ENCODE measurements at places on chromosomes 6 and 20.

DNA sequence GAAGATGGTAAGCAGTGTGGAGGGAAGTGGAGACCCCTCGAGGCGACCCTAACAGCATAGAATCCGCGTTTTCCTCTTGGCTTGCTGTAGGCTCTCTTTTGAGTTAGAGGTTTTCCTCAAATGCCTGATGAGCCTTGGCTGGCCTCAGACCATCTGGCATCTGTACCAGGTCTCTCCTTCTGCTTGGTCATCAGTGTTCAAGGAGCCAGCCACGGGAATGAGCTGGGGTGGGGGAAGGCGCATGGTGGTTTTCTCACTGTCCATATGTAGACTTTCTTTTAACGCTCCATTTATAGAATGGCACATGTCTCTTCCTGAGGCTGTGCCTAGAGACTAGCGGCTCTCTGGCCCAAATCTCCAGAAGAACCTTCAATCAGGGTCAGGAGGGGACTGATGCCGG lies 8.1 kb upstream of the GUCA1A start:
- no peak for DNase-seq

DNA sequence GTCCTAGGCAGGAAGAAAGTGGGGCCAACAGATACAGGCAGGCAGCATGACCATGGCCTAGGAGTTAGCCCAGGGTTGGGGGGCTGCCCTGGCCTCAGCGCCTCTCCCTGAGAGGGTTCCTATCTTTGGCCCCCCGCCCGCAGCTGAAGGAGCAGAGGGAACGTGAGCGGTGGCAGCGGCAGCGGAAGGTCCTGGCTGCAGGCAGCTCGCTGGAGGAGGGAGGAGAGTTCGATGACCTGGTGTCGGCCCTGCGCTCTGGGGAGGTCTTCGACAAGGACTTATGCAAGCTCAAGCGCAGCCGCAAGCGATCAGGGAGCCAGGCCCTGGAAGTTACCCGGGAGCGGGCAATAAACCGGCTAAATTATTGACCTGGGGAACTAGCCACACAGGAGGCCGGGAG lies 32.6 kb downstream of the MOCS1 start:
- DNase-seq = no peak

- no peak for DNase-seq
Observed at GRCh38 chr6:148037496-148037895, 305.1 kb upstream of the SASH1 start.

- no peak for DNase-seq
Observed at GRCh38 chr20:46559685-46560440, 9.4 kb upstream of the OCSTAMP start.

DNA sequence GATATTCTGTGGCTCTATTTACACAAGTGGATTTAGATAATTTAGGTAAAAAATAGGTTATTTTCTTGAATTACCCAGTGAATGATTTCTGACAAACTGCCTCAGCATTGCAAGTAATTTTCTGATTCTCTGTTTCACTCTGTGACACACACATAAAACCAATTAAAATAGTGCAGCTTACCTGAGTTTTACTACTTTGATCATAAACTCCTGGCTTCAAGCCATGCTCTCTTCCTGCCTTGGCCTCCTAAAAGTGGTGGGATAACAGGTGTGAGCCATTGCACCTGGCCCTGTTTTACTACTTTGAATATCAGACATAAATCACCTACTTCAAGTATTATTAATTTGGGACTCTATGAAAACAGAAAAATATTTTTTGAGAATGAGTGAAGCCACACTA lies 462.9 kb downstream of the ADGRB3 start:
- no peak for DNase-seq

GRCh38 chr6:34494973-34495372 lies 29.1 kb downstream of the PACSIN1 start:
- DNase-seq = no peak

DNA sequence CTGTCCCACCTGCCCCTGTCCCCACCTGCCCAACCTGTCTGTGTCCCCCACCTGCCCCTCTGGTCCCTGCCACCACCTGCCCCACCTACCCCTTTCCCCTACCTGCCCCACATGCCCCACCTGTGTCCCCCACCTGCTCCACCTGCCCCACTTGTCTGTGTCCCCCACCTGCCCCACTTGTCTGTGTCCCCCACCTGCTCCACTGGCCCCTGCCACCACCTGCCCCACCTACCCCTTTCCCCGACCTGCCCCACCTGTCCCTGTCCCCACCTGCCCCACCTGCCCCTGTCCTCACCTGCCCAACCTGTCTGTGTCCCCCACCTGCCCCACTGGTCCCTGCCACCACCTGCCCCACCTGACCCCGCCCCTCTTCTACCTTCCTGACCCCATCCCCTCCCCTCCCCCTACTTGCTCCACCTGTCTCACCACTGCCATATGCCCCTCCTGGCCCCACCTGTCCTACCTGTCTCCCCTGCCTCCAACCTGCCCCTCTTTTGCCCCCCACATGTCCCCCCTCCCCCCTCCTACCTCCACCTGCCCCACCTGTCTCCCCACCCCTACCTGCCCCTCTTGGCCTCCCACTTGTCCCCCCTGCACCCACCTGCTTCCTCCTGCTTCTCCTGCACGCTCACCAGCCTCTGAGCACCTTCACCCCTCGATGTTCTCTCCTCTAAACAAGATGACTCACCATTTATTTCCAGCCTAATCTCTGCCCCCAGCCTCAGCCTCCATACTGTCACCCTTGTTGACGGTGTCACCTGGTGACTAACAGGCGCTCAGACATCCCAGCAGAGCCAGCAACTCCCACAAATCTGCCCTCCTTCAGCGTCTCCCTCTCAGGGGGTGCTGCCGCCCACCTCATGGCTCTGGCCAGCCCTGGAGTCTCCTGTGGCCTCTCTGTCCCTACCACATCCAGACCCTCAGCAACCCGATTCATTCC lies 5.6 kb upstream of the MYT1 start:
- DNase-seq = no peak

DNA sequence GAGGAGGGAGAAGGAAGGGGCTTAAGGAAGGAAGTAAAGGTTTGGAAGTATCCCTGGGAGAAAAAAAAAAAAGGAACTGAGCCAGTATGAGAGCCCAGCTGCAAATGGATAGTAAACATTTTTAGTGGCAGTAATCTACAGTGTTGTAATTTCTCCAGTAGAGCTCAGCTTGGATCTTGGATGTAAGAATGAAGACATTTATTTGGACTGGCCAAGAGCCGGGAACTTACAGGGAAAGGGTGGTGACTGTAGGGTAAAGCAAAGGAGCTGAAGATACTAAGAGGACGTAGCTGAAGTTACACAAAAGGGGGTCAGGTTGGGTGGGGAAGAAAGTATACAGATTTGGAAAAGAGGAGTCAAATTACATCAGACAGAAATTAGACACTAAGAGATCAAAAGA lies 13.5 kb downstream of the EEF1E1 start:
- no peak for DNase-seq

GRCh38 chr6:8644306-8644705 lies 209.0 kb upstream of the SLC35B3 start:
- no peak for DNase-seq

DNA sequence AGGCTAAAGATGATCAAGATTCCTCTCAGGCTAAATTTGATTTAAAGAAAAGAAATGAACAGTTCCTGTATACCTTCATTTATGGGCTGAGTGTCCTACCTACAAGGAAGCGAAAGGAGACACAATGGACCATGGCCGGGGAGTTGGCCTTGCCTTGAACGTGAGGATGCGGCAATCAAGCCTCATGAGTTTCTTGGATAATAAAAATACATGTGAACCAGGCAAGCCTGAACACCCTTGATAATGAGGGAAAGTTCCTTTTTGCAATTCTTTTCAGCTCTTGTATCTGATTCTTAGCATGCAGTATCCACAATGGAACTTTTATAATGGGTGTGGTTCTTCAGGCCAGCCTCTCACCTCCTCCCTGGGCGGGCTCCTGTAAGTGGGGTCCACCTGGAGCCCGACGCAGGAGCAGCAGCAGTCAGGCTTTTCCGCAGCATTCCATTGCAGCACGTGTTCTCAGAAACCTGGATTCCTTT lies 83.8 kb downstream of the RNASET2 start:
- DNase-seq = no peak

GRCh38 chr6:98525860-98526259 lies 308.5 kb upstream of the POU3F2 start:
- DNase-seq = no peak

- DNase-seq = no peak
Observed at GRCh38 chr20:50730765-50731054, 670 bp upstream of the PARD6B start.

- no peak for DNase-seq
Observed at GRCh38 chr6:29831776-29832175, 4.2 kb downstream of the HLA-G start.

DNA sequence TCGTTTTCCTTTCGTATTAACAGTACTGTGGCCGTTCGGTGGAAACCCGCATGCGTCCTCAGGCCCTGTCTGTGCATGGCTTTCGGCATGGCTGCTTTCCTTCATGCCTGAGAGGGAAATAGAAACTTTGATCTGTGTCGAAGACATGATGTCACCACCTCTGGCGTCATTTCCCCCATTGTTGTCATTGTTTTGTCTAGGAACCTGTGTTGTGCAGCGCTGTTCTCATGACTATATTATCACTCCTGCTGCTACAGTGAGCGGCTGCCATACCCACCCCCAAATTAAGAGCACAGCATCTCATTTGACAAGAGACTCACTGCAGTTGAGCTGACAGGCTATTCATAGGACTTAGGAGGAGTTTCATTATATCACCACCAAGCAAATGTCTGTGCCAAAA lies 172.3 kb downstream of the TMEM242 start:
- no peak for DNase-seq

- no peak for DNase-seq
Observed at GRCh38 chr6:142796571-142796970, 148.4 kb downstream of the HIVEP2 start.

DNA sequence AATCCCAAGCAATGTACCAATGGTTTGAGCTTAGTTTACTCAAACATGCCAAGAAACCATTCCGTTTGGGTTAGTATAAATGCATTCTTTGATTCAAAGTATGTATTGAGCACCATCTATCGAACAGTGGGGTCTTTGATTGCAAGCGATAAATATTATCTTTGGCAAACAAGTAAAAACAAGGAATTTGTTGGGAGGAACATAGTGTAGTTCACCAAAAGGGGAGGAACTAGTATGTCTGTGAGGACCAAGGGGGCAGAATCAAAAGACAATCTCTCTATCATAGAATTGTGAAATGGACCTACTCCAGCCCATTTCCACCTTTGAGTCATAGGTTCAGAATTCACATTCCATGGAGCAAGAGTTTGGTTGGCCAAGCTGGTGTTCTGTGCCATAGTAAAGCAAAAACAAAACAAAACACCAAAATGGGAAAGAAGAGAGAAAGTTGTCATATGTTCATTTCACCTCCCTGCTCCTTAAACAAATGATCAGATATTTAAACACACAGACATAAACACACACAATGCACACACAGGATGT lies 266.0 kb downstream of the TSHZ2 start:
- DNase-seq = no peak

- DNase-seq = no peak
Observed at GRCh38 chr6:144922120-144922722, 637.1 kb downstream of the UTRN start.

GRCh38 chr6:154403788-154404187 lies 47.2 kb upstream of the IPCEF1 start:
- no peak for DNase-seq

DNA sequence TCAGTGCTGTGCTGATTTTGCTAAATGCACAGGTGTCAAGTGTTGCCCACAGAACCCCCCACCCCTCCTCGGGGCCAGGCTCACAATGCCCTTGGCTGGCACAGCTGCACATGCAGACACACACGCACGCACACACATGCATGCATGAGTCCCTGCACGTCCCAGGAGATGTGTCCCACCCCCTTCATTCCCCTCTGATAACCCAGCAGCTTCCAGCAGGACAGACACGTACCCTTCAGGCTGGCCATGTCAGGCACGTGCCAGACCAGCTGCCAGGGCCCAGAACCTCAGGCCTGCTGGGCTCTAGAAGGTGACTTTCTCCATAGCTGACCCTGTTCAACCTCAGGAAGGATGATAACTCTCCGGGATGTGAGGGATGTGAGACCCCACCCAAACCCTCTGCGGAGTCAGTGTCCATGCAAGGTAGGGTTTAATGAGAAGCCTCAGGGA lies 44.4 kb downstream of the MRPL14 start:
- no peak for DNase-seq

- DNase-seq = no peak
Observed at GRCh38 chr6:3893917-3894316, 44.7 kb downstream of the FAM50B start.

DNA sequence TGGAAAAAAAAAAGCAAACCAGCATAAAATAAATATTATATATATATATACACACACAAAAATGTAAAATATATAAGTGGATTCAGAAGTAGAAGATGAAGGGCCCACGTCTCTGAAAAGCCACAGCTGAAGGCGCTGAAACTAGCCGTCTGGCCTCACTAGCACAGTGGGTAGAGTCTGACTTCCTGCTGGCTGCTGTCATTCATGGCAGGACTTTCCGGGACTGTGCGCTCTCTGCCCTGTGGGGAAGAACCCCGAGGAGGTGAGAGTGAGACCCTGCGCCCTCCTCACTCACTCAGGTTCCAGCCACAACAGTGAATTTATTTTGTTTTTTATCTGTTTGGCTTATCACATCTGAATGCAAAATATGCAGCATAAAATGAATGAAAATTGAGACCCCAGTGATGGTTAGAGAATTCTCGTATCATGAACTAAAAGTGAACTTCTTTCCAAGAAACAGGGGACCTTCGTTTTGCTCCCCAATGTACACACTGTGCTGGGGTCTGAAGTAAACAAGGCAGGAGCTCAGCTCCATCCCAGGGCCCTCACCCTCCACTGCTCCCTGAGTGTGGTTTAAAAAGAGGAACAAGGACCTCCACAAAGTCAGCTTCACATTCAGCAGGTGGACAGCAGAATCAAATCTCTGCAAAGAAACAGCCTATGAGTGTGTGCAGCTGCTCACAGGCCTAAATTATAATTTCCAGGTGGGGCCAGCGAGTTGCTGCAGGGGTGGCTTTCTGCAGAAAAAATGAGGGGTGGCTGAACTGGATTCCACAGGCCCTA lies 1.3 kb upstream of the RAMACL start:
- no peak for DNase-seq

DNA sequence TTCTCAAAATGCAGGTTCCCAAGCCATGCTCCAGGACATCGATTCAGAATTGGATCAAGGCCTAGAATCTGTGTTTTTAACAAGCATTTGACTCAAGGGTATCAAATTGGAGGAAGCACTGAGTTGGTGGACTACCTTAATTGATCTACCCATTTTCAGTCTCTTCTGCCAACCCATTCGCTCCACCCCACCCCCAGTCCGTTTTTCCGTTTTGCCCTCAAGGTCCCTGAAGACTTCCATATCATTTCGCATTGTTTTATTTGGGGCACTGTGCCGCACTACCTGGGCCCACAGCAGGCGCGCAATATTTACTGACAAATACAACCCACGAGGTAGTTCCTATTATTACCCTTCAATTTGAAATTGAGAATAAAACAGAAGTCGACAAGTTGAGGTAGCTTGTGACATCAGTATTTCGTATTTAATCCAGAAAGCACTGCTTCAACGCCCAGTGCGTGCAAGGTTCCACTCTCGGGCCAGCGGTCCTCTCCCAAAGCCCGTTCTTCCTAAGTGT lies 557 bp upstream of the DHX35 start:
- no peak for DNase-seq

Data from activated CD4-positive, alpha-beta T cell treated with anti-CD3 and anti-CD28 coated beads, Interleukin-2, amount 50 U/mL, for 1 hour (primary cell).